ENCODE measurements at places on chromosomes 6 and 20.

- no peak for DNase-seq
Observed at GRCh38 chr6:42112351-42112750, 30.1 kb downstream of the C6orf132 start.

- DNase-seq: no peak
Observed at GRCh38 chr6:107116328-107116892, 1.1 kb upstream of the BEND3 start.

GRCh38 chr6:125985979-125986300, 400 bp upstream of the TRMT11 start:
- DNase-seq: no peak

DNA sequence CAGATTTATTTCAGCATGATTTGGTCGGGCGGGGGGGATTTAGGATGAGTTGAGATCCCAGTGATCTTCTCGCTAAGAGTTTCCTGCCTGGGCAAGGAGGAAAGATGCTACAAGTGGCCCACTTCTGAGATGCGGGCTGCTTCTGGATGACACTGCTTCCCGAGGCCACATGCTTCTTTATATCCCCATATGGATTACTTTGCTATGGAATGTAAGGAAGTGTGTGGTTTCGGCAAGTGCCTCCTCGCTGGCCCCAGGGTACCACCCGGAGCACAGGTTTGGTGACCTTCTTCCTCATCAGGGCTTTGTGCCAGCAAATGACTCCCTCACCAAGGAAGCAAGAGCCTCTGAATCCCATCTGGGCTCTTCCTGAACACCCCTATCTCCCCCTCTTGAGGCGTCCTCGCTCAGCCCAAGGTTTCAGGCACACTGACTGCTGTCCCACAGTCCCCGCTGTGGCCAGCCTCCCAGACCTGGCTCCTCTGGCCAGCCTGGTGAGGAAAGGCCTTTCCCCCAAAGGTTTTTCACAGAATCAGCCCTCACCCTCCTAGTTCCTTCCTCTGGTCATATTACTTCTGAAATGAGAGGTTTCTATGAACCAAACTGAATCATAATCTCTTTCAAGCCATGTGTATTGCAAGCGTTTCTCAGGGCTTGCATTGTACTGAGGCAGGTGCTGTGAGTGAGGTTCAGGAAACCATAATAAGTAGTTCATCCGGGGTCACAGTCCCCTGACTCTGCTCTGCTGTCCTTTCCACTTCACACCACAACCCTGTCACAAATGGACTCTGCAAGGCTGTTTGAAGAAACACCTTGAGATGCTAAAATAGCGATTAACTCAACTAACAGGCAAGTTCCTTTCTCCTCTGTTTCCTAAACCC, 41.7 kb upstream of the IL17A start:
- DNase-seq: no peak

DNA sequence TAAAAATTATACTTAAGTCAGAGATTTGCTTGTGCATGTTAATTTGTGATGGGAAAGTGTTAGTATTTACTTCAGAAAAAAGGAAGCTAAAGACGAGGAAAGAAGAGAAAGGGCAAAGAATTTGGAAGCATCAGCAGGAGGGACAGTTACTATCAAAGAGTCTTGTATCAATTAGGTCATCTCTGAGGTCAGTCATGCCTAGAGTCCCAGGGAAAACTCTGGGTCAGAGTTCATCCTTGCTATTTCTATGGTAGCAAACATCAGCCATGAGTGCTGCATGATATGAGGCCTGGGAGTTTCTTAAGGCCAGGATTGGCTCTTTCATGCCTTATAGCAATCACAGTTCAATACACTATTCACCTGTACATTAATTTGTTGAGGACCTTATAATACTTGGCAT, 292.9 kb downstream of the FARS2 start:
- DNase-seq: no peak

GRCh38 chr6:100913400-100914276, 32.5 kb upstream of the ASCC3 start:
- DNase-seq: no peak

DNA sequence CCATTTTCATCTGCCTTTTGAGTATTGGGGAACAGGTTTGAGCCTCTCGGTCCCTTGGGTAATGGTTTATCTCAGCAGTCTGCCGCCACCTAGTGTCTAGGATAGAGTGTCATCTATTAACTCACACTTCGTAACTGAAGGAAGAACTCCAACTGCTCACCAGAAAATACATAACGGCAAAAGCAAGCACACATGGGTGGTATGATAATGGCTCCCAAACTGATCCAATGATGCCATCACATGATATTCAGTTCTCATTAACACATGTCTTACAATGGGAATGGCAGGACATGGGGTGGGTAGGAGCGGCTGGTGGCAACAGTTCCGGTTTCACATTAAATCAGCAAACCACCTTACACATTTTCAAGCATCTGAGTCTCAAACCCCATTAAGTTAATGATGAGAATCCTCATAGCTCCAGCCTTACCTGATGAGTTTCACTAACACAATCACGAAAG, 110.7 kb upstream of the PHACTR1 start:
- peak; percentile 14 for DNase-seq

- DNase-seq: no peak
Observed at GRCh38 chr6:37288247-37288646, 30.3 kb upstream of the TMEM217 start.

- peak; percentile 6 for DNase-seq
Observed at GRCh38 chr6:7590918-7591302, 912 bp downstream of the SNRNP48 start.

GRCh38 chr6:113530769-113531168, 326.4 kb upstream of the MARCKS start:
- DNase-seq: peak; percentile 30

DNA sequence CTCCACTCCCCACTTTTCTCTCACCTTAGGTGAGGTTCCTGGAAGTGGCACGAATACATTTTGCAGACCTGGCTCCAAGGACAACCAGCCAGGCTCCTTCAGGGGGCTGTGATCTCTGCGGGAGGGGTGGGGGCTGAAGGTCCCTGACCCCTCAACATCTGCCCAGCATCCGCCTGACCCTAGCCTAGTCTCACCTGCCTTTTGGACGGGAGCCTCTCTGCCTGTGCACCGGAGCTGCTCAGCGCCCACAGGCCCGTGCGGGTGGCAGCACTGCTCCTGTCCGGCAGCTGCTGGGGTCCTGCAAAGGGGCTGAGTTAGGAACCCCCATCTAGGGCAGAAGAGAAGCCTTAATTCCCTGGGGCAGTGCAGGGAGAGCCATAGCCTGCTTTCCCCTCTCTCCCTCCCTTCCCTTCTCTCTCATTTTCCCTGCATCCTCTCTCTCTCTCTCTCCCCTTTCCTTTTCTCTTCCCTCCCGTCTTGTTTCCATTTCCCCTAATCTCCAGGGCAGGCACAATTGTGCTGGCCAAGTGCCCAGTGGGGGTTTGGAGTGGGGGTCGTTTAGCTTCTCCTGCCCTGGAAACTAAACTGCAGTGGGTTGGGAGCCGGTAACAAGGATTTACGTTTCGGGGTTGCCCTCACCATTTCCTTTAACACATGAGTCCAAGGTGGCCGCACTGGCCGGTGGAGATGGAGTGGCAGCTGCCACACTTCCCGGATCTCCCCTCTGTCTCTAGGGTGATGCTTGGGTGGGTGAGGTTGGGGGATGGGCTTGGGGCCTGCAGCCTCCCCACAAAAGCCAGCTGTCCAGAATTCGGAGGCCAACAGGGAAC, 54.1 kb downstream of the CTCFL start:
- DNase-seq: no peak

GRCh38 chr6:1757131-1757530, 147.4 kb downstream of the FOXC1 start:
- no peak for DNase-seq

DNA sequence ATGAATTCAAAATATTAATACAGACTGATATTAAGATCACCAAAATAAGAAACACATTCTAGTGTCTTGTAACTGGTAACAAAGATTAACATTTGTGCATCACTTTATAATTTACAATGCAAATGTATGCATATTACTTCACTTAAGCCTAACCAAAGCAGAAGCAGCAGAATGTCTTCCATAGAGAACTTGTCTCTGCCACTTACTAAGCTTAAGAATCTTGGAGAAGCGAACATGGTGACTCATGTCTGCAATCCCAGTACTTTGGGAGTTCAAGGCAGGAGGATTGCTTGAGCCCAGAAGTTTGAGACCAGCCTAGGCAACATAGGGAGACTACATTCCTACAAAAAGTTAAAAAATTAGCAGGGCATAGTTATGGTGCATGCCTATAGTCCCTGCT, 18.8 kb downstream of the AK9 start:
- DNase-seq: no peak

DNA sequence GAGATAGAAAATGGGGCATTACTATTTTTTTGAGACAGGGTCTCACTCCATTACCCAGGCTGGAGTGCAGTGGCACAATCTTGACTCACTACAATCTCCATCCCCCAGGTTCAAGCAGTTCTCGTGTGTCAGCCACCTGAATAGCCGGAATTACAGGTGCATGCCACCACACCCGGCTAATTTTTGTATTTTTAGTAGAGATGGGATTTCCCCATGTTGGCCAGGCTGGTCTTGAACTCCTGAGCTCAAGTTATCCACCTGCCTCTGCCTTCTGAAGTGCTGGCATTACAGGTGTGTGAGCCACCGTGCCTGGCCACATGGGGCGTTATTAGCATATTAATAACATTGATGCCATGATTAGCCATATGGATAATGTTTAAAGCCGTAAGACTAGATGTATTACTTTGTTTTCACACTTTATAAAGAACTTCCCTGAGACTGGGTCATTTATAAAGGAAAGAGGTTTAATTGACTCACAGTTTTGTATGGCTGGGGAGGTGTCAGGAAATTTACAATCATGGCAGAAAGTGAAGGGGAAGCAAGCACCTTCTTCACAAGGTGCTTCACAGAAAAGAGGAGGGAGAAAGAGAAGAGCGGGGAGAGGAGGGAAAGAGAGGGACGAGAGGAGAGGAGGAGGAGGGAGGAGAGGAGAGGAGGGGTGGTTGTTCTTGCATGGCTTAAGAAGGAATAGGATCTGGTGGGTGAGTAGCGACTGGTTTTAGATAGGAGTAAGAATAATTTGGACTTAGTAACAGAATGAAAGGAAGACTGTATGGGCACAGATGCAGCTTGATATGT, 51.9 kb downstream of the MYO6 start:
- no peak for DNase-seq

GRCh38 chr6:72553531-72554511, 68.0 kb upstream of the KCNQ5 start:
- DNase-seq: no peak

DNA sequence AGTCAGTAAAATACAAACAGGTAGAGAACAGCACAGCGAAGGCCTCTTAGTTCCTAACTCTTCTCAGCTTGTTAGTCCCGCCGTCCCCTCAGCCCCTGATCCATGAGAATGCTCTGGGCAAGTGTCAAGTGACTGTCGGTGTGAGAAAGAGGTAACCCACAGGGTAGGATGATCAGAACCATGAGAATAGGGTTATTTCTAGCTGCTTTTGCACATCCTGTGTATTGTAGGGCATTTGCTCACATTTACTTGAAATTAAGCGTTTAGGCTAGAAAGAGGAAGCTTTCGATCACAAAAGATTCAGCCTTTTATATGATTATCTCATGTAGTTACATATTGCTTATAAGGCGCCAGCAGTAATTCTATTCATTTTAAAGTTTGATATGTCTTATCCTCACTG, 103.0 kb upstream of the PDE10A start:
- no peak for DNase-seq

DNA sequence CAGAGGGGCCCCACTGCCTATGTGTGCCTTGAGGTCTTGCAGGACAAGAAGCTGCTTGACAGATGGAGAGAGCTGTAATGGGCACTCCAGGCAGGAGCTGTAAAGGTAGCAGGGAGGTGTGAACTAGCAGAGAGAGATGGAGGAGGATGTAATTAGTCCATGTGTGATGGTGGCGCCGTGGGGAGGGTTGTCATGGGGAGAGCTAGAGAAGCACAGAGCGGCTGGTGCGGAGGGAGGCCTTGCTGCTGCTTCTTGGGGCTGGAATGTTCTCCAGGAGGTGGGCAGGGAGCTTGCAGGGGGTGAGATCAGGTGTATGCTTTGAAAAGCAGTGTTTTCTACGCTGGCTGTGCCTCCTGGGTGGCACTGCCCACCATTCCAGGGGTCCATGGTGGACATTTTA, 32.1 kb downstream of the APCDD1L start:
- no peak for DNase-seq

DNA sequence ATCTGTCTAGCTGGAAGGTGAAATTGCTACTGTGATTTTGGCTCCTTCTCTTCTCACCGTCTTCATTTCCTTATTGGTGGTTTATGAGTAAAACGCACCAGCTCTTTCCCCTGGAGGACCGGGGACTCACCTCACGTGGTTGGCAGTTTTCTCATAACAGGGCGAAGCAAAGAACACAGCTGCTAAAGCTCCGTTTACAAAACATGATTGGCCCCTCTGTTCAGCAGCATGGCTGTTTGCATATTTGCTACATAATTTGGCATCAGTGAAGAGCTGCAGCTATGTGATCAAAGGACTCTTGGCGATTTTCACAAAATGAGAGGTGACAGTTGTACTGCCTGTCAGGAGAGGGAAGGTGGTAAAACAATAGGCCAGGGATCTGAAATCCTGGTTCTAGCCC, 20.5 kb upstream of the TMEM181 start:
- no peak for DNase-seq

DNA sequence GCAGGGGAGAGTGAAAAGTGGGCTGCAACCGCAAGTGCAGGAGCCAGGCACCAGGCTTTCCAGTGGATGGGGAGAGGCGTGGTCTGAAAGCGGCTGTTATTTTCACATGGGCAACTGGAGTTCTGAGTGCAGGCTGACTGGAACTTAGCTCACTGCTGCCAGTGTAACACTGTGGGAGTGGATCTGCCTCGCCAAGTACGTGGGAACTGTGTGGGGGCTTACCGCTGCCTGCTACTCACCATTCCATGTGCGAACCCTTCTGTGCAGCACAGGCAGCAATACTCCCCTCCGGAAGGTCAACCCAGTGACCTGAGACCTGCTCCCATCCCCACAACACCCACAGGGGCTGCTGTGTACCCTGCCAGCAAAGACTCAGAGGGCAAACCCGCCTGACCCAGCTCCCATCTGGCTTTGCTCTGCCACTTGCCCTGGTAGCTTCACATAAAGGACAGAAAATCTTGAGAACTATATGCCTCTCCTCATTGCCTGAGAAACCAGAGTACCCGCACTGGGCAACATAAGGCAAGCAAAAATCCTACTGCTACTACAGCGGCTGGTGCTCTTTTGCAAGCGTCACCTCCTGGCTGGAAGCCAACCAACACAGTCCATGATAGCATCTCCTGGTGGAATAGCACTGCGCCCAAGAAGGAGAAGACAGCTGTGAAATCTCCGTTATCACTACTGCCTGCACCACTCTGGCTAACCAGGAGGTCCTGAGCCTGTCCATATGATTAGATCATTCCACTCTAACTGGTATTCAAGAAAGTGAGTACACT, 54.4 kb upstream of the SIRPG start:
- no peak for DNase-seq

- no peak for DNase-seq
Observed at GRCh38 chr6:159169557-159170332, 545 bp downstream of the FNDC1 start.

GRCh38 chr20:4861961-4862360, 139.3 kb downstream of the SLC23A2 start:
- DNase-seq: no peak

All from T1000 (cell line).